ENCODE measurements at places on chromosomes 7 and 10. TPM values are rescaled to one million over a fixed set of nuclear protein-coding genes. Genes with fewer than 3 reads are reported as not detected.
A peak's percentile ranks its signal among the peaks of the same experiment; 100 is the strongest.

DNA sequence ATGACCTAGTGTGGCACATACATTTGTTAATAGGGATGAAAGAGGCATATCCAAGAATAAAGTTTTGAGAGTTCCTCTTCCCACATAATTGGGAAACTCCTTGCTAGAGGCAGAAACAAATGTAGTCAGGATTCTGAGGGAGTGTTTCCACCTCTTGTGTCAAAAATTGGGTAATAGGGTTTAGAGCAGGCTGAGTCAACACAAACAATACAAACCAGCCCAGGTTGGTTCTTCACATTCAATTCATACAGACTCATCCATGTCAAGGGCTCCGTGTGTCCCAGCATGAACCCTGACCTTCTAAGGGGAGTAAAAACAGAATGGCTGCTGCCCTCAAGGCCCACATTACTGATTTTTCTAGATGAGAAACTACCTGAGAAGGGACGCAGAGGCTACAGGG, 75.3 kb downstream of the GLI3 start:
- H3K4me3 ChIP-seq = no peak overlapping the region
- H3K36me3 ChIP-seq = no peaks in the 10 kb centered on the region
- H3K27ac ChIP-seq = no peak overlapping the region

MSRB2 gene
- total RNA-seq = 10.6 TPM

EEPD1 gene
- 8.1 TPM for total RNA-seq

GRCh38 chr10:133088956-133089800, 1.5 kb downstream of the ADGRA1 start:
- no peak overlapping the region for H3K4me3 ChIP-seq
- DNase-seq = no peak
- H3K36me3 ChIP-seq = no peaks in the 10 kb centered on the region

DNA sequence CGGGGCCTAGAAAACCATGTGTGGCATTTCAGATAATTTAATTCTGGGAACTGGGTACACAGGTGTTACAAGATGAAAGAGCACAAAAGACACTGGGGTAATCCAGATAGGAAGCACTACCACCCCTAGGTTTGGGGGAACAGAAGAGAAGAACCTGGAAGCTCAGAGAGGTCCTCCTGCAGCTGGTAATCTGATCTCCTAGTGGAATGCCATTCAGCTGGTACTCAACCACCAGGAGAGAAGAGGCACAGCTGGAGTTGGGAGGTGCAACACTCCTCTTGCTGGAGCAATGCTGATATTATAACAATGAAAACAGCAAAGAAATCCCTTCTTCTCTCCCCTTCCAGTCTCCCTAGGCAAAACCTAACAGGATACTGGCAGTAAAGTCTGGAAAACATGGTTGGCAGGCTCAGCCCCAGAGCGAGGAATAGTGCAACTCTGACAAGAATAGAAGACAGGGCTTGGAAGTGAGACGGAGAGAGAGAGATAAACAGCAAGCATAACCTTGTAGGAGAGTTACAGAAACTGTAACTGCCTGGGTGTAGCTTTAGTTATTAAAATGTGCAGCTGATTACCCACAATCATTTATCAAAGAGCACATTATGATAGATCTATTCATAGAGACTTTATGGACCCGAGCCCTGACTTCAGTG, 35.0 kb downstream of the NRF1 start:
- no peak overlapping the region for H3K4me3 ChIP-seq
- no peak overlapping the region for H3K27ac ChIP-seq
- H3K27me3 ChIP-seq = no peaks in the 10 kb centered on the region
- DNase-seq = no peak
- H3K4me1 ChIP-seq = peaks cover 12% of the 10 kb centered on the region

DNA sequence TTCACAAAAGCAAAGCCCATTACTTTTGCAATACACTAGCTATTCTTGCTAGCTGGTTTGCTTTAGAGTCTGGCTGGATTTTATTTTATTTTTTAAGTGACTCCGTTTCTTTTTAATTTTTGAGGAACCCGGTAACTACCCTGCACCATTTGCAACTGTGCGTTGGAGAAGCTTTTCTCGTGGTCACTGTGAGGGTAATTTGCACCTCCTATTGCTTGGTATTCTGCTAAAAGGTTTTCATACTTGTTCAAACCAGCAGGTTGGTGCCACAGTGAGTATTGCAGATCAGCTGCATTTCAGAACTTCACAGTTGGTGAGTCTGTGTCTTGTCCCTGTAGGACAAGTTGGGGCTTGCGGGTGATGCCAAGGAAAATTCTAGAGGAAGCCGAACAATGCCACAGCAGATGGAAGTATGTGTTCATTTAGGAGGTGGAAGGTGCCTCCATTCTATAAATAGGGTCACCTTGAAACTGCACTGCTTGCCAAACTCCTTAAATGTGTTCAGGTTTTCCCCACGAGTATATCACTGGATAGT, 3.9 kb upstream of the NMT2 start:
- H3K36me3 ChIP-seq = no peaks in the 10 kb centered on the region
- H3K27me3 ChIP-seq = no peaks in the 10 kb centered on the region
- peaks cover 5% of the 10 kb centered on the region for H3K4me1 ChIP-seq

- DNase-seq = no peak
- H3K4me1 ChIP-seq = no peaks in the 10 kb centered on the region
- H3K27me3 ChIP-seq = no peaks in the 10 kb centered on the region
- peaks cover 2% of the 10 kb centered on the region for H3K36me3 ChIP-seq
- H3K4me3 ChIP-seq = no peak overlapping the region
Measured at GRCh38 chr7:74052628-74053027, 24.7 kb downstream of the ELN start.

DNA sequence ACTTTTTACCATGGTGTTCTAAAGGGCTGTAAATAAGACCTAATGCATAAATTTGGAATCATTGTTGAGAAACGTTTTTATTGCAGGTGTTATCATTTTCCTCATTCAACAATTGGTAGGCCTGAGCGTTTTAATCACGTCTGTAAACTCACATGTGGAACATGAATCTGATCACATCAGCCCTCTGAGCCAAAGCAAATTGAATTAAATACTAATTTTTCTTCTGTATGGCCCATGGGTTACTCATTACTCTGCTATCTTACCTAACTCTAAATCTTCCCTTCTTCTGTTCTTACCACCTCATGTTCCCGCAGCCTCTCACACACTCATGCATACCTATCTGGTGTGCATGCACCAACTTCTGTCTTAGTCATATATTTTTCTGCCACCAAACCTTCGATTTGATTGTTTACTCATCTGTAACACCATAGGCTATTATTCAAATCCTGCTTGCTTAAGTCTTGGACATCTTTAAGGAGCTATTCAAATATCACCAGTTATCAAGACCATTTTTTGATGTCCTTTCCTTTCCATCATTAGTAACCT, 82.3 kb downstream of the NXPH1 start:
- no peaks in the 10 kb centered on the region for H3K27me3 ChIP-seq
- no peaks in the 10 kb centered on the region for H3K4me1 ChIP-seq
- H3K27ac ChIP-seq = no peak overlapping the region
- DNase-seq = no peak
- no peak overlapping the region for H3K4me3 ChIP-seq

DNA sequence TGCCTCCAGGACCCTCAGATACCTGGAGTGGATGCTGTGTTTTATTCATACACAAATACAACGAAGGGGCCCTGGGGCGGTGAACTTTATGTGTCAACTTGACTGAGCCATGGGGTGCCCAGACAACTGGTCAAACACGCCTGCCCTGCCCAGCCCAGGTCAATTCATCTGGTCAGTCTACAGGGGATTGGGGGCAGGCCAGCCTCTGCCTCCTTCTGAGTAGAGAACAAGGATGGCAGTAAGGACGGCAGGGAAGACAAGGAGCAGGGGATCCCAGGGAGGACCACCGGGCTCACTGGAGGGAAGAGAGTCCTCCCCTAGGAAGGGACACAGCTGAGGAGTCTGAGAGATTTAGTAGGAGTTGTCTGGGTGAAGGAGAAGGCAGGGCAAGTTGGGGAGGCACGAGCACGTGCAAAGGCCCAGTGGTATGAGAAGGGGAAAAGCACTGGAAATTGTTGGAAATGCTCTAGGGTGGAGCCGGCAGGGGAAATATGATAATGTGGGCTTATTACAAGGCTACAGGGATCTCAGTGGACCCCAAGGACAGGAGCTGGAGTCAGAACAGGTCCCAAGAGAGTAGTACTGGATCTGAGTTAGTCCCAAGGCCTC, 63.4 kb downstream of the MYL10 start:
- H3K27me3 ChIP-seq = peaks cover 46% of the 10 kb centered on the region
- DNase-seq = no peak
- no peaks in the 10 kb centered on the region for H3K4me1 ChIP-seq
- no peak overlapping the region for H3K27ac ChIP-seq
- H3K4me3 ChIP-seq = no peak overlapping the region

CCDC172 gene
- total RNA-seq = not detected

GRCh38 chr10:59687657-59688056, 22.0 kb downstream of the SLC16A9 start:
- DNase-seq = no peak
- H3K27ac ChIP-seq = no peak overlapping the region
- no peaks in the 10 kb centered on the region for H3K4me1 ChIP-seq
- H3K27me3 ChIP-seq = no peaks in the 10 kb centered on the region
- H3K4me3 ChIP-seq = no peak overlapping the region

DNA sequence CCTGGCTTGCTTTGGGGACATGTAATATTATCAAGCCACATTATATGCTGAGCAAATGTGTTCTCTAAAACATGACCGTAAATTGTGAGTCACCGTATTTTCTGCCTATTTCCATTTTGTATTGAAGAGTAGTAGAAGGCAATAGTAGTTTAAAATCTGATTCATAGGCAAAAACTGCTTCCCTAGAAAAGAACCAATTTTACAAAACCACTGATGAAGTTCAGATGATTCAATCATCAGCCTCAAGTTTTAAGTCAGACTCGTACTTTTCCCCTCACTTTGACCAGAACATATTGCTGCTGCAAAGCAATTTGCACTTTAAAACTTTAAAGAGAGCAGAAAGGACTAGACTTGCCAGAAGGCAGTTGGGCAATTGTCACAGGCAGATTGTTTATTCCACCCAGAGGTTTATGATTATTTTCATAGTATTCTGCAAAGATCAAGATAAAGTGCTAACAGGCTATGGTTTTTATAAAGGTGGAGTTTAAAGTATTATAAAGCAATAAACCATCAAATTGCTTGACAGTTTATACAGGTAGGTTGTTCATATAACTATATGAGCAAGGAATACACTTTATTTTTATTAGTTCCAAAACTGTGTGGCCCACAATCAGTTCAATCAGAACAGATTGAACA, 168.2 kb downstream of the ETV1 start:
- no peak overlapping the region for H3K27ac ChIP-seq
- H3K4me3 ChIP-seq = no peak overlapping the region
- H3K27me3 ChIP-seq = no peaks in the 10 kb centered on the region

INMT gene
- 1.7 TPM for total RNA-seq

DNA sequence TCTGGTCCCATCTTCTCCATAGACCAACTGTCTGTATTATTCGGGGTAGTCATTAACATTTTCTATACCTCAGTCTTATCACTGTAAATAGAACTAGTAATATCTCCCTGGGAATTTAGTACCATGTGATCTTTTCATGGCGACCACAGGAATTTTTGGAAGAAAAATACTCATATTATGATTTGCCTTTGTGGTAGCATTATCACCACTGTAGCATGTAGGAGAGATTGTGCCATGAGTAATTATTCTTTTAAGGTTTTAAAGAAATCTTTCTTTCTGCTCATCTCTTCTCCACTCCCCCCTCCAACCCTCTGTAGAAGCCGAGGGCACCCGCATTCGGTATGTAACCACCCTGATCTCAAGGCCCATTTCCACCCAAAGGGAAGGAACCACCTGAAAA, 25.0 kb downstream of the ZNF365 start:
- no peaks in the 10 kb centered on the region for H3K27me3 ChIP-seq
- no peak overlapping the region for H3K27ac ChIP-seq
- H3K36me3 ChIP-seq = no peaks in the 10 kb centered on the region
- H3K4me3 ChIP-seq = no peak overlapping the region

DNA sequence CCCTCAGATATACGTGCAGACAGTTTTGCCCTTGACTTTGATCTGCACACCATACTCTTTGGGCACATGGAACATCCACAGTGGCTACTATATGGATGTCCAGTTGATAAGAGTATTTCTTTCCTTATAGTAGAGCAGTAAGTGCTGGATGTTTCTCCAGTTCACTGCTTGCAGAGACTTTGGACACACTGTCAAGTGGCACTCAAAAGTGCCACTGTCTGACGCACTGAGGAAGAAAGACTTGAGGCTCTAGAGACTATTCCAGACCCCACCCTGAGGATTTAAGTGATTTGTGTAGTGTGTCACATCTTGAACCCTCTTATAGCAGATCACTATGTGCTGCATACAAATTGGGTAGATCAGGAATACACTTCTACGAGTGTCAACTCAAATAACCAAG, 179.1 kb downstream of the GNAI1 start:
- DNase-seq = no peak
- peaks cover 9% of the 10 kb centered on the region for H3K4me1 ChIP-seq
- H3K4me3 ChIP-seq = no peak overlapping the region
- H3K27ac ChIP-seq = no peak overlapping the region
- no peaks in the 10 kb centered on the region for H3K27me3 ChIP-seq
- H3K36me3 ChIP-seq = no peaks in the 10 kb centered on the region

CALML5 gene
- not detected for total RNA-seq

- no peaks in the 10 kb centered on the region for H3K27me3 ChIP-seq
- H3K27ac ChIP-seq = peak overlapping the region; percentile 58
- H3K4me1 ChIP-seq = peaks cover 4% of the 10 kb centered on the region
- peak overlapping the region; percentile 82 for H3K4me3 ChIP-seq
Measured at GRCh38 chr10:110005719-110006118, 2.1 kb upstream of the ADD3 start.

GRCh38 chr10:120818301-120818700, 32.9 kb upstream of the WDR11 start:
- H3K4me1 ChIP-seq = no peaks in the 10 kb centered on the region
- no peaks in the 10 kb centered on the region for H3K27me3 ChIP-seq
- no peak for DNase-seq
- H3K27ac ChIP-seq = no peak overlapping the region
- no peaks in the 10 kb centered on the region for H3K36me3 ChIP-seq

UCN3 gene
- total RNA-seq = not detected

PIK3AP1 gene
- total RNA-seq = under 0.01 TPM

GRCh38 chr10:78313636-78314035, 280.0 kb downstream of the RPS24 start:
- H3K36me3 ChIP-seq = no peaks in the 10 kb centered on the region
- H3K4me1 ChIP-seq = peaks cover 3% of the 10 kb centered on the region
- no peak overlapping the region for H3K27ac ChIP-seq
- H3K4me3 ChIP-seq = no peak overlapping the region
- DNase-seq = no peak

All from IMR-90 (cell line).